ENCODE measurements at places on chromosomes 1 and 21. TPM values are rescaled to one million over a fixed set of nuclear protein-coding genes. Genes with fewer than 3 reads are reported as not detected.

The CFAP57 gene
- not detected for total RNA-seq

The CCDC181 gene
- 2.7 TPM for total RNA-seq

The OR2W3 gene
- not detected for total RNA-seq

The IL12RB2 gene
- not detected for total RNA-seq

The SLC30A1 gene
- 17.0 TPM for total RNA-seq

The TENT5C gene
- total RNA-seq, result not detected

The CRP gene
- not detected for total RNA-seq

The CD244 gene
- not detected for total RNA-seq

The GRIK1 gene
- total RNA-seq, result not detected

The LHX8 gene
- not detected for total RNA-seq

The MEGF6 gene
- 0.26 TPM for total RNA-seq

The TMPRSS15 gene
- not detected for total RNA-seq

The FAM110D gene
- not detected for total RNA-seq

The PLPPR5 gene
- not detected for total RNA-seq

The ARHGEF11 gene
- total RNA-seq, result 25.1 TPM

The TCHHL1 gene
- not detected for total RNA-seq

The KLHDC7A gene
- not detected for total RNA-seq

Measured in LHCN-M2 (cell line).